ENCODE measurements at places on chromosomes 2 and 18.

- DNase-seq: no peak
Observed at GRCh38 chr18:48825101-48825745, 125.5 kb downstream of the SMAD7 start.

DNA sequence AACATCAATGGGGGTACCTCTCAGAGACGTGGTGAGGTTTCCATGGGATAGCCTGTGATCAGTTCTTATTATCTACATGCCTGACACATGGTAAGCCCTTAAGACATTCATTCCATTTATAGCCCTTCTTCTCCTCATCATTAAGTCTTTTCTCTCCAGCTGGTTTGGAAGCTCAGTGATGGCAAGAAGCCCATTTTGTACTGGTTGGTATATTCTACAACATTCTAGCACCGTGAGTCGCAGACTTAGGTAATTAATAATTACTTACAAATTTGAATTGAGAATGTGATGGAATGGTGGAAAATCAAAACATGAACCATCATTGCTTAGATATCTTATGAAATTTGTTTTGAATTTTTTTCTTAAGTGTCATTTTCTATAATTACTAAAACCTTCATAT lies 472.6 kb downstream of the DLGAP1 start:
- no peak for DNase-seq

GRCh38 chr2:215929602-215930335 lies 83.6 kb downstream of the MREG start:
- DNase-seq: no peak

DNA sequence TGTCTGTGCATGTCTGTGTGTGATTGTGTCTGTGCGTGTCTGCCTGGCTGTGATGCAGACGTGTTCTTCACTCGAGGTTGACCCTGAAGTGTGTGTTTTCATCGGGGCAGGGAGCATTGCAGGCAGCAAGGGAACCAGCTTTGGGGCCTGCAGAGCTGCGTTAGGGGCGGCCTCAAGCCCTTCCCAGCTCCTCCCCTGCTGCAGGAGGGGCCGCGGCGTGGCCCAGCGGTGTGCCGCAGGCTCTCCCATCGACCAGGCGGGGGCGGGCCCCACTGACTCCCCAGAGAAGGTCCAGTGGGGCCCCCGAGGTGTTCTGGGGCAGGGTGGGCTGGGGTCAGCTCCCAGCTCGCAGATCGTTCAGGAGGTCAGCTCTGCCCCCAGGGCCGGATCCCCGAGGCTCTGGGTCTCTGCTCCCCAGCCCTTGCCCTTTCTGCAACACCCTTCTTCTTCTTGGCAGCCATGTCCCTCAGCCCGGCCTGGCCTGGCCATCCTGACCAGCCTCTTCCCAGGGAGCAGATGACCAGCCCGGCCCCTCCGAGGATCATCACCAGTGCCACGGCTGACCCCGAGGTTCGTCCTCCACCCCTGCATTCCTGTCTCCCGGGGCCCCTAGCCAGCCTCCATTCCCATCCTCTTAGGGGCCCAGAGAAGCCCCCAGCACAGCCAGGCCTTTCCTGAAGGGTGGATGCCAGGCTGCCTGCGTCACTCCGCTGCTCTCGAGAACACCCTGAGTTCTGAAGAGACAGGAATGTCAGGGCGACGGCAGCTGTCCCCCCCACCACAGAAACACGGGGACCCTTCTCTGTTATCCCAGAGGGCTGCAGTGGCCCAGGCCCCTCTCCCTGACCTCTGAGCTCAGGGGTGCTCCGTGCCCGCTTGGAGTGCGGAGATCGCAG lies 11.1 kb upstream of the KLHL30 start:
- DNase-seq: no peak

GRCh38 chr2:55301277-55301676 lies 32.2 kb upstream of the MTIF2 start:
- DNase-seq: no peak

- DNase-seq: no peak
Observed at GRCh38 chr2:19033240-19033639, 325.2 kb downstream of the OSR1 start.

DNA sequence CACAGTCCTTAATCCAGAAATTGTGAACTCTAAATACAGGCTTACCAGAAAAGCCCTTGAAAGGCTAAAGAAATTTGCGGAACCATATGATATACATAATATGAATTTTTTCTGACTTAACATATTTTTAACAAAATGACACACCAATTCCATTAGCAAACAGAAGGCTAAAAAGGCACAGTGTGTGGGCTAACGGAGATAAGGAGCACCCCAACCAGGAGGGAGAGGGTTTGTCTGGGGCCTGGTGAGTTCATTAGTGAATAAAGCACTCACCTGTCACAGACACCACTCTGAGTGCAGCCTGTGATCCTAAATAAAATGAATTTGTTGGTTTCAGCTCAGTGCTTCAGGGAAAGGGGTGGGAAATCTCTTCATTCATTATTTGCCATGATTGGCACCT lies 2.7 kb upstream of the FECH start:
- DNase-seq: no peak

GRCh38 chr2:221573430-221574230 lies 1.5 kb upstream of the EPHA4 start:
- peak; percentile 52 for DNase-seq

- no peak for DNase-seq
Observed at GRCh38 chr2:27993402-27993787, 102.9 kb downstream of the BABAM2 start.

- no peak for DNase-seq
Observed at GRCh38 chr2:71672826-71673795, 219.8 kb downstream of the DYSF start.

DNA sequence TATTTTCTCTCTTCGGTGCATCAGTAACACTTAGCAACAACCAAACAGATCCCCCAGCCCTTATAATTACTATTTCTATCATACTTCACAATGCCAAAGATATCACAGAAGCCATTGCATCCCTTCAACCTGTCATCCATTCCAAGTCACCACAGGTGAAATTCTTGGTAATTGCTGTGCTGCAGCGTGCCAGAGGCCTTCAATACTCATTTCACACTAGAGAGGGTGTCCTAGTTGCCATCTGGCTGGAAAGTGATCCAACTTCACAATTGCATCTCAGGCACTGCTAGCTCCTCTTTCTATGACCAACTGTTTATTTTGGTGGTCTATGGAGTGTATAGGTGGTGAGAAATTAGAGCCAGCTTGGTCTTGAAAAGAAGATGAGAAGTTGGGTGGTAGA lies 131.2 kb downstream of the NUP35 start:
- no peak for DNase-seq

GRCh38 chr2:45651415-45652089 lies at the start of gene PRKCE:
Gene PRKCE, plus strand, starts transcription at chr2:45651675.
- peak; percentile 17 for DNase-seq

DNA sequence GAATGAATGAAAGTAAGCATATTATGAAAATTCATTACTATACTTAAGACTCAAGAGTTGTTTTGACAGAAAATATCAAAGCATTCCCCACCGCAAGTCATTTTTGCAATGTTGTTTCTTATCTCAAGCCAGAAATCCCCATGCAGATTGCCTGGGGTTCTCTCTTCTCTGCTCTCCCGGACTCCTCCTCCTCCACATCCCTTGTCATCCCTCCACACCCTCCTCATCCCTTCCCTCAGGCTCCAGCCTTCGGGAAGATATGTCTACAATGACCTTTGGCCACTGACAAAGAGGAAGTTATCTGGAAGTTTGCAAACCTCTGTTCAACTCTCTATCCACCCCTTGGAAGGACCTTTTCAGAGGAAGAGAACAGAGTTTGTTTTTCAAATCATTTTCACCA lies 11.9 kb downstream of the TFCP2L1 start:
- DNase-seq: no peak
